ENCODE measurements at places on chromosomes 7 and 10.

GRCh38 chr7:2863461-2864066 is 19.5 kb upstream of the GNA12 start:
- ATAC-seq = peak; percentile 98

DNA sequence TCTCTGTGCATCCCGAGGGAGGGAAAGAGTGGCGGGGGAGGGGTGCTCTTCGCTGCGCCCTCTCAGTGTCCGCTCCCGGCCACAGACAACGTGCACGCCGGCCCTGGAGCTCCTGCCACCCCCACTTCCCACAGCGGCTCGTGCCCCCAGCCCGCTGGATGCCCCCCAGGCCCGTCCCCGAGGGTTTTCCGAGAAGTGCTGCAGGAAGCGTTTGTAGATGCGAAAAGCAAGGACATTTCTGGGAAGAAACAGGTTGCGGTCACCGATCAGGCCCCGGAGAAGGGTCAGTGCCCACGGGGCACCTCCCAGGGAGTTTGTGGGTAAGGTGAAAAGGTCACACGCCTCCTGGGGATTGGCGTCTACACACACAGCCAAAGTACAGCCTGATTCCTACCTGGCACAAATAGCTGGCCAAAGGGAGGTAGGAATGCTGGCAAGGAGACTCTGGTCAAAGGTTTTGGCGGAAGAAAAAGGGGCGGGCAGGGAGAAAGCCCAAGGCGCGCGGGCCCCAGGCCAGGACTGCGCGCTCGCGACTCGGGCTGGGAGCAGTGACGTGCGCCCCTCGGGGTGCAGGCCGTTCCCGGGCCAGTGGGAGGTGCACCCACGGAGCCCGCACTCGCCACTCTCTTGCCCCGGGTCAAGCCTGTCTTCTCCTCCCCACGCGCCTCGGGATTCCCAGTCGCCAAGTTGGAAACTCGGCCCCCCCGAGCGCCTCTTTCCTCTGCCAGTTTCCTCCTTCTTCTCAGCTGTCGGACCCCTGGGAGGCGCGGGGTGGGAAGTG is 1.5 kb upstream of the NRP1 start:
- no peak for ATAC-seq

DNA sequence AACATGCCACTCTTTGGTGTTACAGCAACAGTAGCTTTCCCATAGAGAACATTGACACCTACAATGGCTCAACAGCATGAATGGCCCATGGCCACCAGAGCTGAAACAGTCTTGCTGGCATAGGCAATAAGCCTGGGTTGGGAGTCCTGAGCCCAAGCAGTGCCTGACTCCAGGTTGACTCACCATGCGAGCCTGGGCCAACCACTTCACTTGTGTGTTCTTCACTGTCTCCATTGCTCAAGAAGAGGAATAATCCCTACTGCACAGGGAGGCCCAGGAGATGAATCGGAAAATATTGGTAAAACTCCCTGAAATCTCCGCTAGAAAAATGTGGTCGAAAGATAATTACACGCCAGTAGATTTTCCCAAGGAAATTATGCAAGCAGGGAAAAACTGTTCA is 89.2 kb upstream of the INHBA start:
- no peak for ATAC-seq

- no peak for ATAC-seq
Measured at GRCh38 chr7:99194301-99194700, 13.6 kb downstream of the KPNA7 start.

- no peak for ATAC-seq
Measured at GRCh38 chr10:77799352-77799751, 127.2 kb downstream of the DLG5 start.

DNA sequence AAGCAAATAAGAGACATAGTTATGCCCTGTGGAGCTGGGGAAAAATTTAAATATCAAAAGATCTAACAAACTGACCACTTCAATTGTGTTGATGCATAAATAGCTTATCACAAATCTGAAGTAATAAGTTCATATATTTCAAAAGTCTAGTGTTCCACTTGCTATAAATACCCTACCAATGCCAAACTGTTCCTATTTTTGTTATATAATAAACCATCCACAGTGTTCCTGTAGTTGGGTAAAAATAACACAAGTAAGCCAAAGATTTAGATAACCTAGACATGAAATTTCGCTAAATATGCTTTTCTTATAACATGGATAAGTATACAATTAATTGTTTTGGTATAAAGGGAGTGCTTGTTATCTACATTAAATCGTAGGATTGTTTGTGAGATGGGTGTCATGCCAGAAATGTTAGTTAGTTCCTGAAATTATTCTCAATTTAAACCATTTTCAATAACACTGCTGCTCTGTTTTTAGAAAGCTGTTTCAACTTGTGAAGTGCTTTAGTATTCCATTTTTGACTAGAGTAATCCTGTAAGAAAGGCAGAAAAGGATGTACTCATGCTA is 85.5 kb downstream of the CACNA2D1 start:
- no peak for ATAC-seq

All from activated CD4-positive, CD25-positive, alpha-beta regulatory T cell treated with anti-CD3 and anti-CD28 coated beads, Interleukin-2, amount 50 U/mL, for 24 hours (primary cell).